Activated CD4-positive, alpha-beta T cell treated with anti-CD3 and anti-CD28 coated beads, Interleukin-10, Interleukin-2, amounts not matched to agents 100 ng/mL and 50 ng/mL, durations not matched to agents 16 hours and 8 hours (primary cell): ENCODE measurements at places on chromosomes 1 and 21.

- DNase-seq: no peak
Measured at GRCh38 chr1:158559696-158560095, 5.5 kb upstream of the OR6Y1 start.

- no peak for DNase-seq
Measured at GRCh38 chr1:1380860-1381259, 5.9 kb upstream of the AURKAIP1 start.

DNA sequence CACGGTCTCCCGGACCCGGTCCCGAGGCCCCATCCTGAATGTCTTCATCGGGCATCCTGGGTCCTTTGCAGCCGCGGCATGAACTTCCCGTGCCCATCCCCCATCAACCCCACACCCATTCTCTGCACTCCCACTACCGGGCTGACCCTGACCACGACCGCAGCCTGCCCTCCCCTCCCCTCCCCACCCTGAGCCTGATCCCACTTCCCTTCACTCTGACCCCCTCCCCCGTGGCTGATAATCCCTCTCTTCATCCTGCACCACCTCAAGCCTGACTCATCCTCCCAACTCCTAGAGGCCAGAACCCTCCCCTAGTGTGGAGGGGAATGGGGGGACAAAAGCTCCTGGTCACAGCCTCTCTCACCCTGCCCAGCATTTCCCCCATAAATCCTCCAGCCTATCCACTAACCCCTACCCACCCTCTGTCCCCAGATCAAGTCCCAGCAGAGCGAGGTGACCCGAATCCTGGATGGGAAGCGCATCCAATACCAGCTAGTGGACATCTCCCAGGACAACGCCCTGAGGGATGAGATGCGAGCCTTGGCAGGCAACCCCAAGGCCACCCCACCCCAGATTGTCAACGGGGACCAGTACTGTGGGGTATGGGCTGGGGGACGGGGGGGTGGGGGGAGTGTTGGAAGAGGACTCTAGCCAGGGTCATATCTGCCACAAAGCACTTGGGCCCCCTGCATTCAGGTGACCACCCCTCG lies 602 bp downstream of the SH3BGRL3 start:
- DNase-seq: peak; percentile 58

DNA sequence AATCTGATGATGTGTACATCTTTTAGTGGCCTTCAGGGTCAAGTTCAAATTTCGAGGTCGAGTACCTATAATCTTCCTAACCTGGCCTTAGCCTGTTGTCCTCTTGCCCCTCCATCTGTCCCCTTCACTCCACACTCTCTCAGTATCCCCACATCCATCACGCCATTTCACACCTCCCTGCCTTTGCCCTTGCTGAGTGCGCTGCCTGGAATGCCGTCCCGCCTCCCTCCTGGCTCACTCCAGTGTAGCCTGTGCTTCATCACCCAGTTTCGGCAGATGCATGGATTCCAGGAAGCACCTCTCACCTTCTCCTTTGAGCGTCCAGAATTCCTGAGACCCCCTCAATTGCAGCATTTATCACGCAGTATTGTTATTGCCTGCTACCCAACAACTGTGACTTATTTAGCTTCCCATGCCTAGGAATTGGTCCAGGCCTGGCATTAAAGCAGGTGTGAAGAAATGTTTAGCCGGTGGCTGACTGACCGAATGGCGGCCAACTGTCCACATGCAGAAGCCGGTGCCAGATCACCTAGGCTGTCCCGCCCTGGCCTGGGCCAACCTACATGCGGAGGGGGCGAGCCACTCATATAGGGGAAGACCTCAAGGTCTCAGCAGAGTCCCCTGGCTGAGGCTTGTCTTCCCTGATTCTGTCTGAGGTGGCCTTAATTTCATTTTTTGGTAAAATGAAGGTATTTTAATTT lies 34.5 kb downstream of the MYOM3 start:
- no peak for DNase-seq

- DNase-seq: no peak
Measured at GRCh38 chr1:54811739-54812655, 10.9 kb upstream of the TTC22 start.

- no peak for DNase-seq
Measured at GRCh38 chr21:32196001-32196400, 82.8 kb downstream of the MIS18A start.

GRCh38 chr1:245715291-245715701 lies 560.5 kb downstream of the KIF26B start:
- DNase-seq: no peak

DNA sequence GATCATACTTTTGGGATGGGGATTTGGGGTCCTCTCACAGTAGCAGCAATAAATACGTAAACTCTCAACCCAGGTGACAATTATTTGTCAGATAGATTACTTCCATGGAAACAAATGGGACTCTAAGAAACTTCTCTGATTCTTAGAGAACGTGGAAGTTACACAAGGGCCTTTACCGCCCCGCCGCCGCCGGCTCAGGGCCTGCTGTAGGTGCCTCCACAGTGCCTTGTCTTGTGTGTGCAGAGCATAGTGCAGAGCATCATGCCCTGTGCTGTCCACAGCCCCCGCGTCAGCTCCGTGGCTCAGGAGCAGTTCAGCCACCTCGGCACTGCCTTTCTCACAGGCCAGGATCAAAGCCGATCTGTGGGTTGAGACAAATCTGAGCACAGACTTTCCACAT lies 11.0 kb downstream of the ANKRD35 start:
- no peak for DNase-seq

DNA sequence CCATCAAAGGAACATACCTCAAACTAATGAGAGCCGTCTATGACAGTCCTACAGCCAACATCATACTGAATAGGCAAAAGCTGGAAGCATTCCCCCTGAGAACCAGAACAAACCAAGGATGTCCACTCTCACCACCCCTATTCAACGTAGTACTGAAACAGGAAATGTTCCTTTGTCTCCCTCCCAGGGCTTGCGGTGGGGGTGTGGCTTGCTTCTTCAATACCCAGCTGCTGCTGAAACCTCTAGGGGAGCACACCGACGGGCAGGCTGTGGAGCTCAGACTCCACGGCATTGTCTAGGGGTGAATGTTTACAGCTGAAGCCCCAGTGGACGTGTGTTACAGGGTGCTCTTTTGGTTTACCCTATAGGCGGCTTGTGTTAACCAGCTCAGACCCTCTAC lies 30.5 kb upstream of the B3GALT2 start:
- no peak for DNase-seq

DNA sequence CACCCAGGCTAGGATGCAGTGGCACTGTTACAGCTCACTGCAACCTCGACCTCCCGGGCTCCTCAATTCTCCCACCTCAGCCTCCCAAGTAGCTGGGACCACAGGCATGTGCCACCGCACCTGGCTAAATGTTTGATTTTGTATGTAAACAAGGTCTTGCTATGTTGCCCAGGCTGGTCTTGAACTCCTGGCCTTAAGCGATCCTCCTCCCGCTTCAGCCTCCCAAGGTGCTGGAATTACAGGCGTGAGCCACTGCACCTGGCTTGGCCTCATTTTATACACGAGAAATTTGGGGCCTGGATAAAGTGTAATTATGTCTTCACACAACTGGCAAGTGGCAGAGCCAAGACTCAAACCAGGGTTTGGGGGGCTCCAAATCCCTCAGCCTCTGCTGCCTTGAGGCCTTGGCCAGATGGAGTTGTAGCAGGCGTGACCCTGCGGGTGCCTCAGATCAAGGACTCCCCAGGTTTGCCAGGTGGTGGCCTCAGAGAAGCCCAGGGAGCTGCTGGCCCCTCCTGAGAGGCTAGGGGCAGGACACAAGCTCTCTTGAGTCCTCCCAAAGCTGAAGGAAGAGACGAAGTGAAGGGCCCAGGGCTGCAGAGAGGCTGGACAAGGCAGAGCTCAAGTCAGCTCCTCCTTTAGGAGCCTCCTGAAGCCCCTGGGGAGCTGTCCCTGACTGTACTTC lies 61.7 kb downstream of the MDM4 start:
- DNase-seq: no peak

- DNase-seq: no peak
Measured at GRCh38 chr1:154664331-154665002, 56.5 kb upstream of the ADAR start.

DNA sequence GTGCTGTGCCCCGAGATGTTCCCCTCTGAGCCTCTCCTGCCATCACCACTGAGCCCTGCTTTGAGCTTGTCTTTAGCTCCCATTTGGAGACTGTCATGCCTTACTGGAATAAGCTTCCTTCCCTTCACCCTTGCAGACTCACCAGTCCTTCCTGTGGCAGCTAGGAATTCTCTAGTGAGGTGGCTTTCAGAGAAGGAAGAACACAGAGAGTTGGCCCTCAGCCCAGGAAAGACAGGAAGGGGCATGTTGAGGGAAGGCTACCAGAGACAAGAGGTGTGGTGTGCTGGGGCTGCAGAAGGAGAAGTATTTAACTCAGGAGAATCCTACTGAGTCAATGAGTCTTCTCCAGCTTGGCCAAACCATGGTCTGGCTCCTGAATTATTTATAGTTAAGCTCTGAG lies 76.3 kb downstream of the UCK2 start:
- DNase-seq: no peak

DNA sequence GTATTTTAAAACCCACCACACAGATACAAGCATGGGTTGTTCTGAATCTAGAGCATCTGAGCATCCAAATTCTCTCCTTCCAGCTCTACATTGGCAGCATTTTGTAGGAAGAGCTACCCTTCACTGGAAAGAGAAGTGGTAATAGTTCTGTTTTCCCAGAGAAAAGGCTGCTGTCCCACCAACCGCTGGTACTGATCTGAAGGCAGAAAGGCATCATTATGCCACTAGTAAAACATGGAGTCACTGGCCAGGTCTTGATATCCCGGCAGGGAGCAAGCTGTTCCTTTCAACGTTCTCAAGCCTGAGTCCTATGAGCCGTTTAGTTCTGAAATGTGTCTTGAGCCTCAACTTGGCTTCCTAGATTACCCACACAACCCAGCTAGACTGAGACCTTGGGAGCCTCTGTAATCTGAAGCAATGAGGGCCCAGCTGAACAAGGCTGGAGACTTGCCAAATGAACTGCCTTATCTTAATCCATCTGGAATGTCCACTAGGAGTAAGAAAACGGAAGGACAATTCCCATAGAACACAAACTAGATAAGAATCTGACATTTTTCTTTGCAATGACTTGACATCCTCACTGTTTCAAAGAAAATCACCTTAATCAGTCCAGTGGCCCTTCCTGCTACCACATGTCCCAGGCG lies 116.8 kb downstream of the KCNH1 start:
- no peak for DNase-seq

DNA sequence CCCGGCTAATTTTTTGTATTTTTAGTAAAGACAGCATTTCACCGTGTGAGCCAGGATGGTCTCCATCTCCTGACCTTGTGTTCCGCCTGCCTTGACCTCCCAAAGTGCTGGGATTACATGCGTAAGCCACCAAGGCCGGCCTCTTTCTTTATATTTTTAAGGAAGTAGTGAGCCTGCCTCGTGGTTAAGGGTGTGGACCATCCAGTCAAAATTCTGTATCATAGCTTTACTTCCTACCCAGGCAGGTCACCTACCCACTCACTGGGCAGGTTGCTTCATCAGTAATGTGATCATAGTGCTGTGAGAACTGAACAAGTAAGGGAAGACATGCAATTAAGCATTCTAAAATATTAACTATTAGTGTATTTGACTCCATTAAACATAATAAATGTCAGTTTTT lies 8.1 kb upstream of the ACOT7 start:
- no peak for DNase-seq

- DNase-seq: no peak
Measured at GRCh38 chr1:195789321-195789720, 818.9 kb downstream of the KCNT2 start.

DNA sequence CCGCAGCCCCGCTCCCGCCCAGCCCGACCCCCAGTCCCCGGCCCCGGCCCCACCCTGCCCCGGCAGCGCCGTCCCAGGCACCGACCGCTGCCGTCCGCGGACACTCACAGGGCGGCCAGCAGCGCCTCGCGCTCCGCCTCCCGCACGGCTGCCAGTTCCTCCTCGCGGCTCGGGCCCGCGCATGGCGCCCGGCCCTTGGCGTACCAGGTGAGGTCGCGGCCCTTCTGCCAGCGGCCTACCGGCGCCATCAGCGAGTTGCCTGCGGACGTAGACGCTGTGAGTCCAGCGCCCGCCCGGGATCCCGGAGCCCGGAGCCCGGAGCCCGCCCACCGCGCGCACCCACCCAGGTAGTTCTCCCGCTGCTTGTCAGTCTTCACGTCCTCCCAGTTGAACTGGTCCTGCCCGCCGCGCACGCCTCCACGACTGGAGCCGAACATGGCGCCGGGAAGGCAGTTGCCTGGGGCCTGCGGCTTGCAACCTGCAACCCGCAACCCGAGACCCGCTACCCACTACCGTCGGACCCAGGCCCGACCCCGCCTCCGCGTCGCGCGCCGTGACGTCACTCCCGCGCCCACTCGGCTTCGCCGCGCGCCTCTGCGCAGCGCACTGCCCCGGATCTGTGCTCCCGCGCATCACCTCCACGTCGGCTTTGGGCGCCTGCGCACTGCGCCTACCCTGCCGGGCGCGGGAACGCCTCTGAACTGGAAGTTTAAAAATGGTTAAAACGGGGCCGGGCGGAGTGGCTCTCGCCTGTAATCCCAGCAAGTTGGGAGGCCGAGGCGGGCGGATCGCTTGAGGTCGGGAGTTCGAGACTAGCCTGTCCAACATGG lies at the start of gene C1orf35:
Gene C1orf35 (minus strand): TSS at position 535 of the 830 bp plus-strand sequence. CDS start 98 bp downstream, at position 437.
- peak; percentile 97 for DNase-seq

DNA sequence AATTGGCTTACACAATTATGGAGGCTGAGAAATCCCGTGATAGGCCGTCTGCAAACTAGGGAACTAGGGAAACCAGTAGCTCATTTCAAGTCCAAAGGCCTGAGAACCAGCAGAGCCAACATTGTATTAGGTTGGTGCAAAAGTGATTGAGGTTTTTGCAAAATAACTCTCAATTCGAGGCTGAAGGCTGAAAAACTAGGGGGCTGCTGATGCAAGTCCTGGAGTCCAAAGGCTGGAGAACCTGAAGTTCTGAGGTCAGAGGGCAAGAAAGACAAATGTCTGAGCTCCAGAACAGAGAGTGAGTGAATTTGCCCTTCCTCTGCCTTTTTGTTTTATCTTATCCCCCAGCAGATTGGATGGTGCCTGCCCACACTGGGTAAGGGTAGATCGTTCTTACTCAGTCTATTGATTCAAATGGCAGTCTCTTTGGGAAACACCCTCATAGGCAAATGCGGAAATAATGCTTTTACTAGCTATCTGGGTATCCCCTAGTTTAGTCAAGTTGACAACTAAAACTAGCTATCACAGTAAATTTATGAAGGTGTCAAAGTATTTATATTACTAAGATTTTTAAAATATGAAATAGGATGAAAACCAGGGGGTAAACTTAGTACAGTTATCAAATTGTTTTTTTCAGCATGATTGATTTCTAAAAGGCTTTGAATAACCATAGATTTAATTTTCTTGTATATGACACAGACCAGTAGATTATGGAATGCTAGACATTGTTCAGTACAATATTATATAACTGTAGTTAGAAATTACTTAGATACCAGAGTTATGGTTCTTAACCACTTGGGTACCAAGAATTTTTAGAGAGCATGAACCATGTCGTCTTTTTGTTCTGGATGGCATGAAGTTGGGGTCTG lies 15.4 kb downstream of the RABGAP1L start:
- DNase-seq: peak; percentile 77
